ENCODE measurements at places on chromosomes 16 and 17.
A peak's percentile ranks its signal among the peaks of the same experiment; 100 is the strongest.

DNA sequence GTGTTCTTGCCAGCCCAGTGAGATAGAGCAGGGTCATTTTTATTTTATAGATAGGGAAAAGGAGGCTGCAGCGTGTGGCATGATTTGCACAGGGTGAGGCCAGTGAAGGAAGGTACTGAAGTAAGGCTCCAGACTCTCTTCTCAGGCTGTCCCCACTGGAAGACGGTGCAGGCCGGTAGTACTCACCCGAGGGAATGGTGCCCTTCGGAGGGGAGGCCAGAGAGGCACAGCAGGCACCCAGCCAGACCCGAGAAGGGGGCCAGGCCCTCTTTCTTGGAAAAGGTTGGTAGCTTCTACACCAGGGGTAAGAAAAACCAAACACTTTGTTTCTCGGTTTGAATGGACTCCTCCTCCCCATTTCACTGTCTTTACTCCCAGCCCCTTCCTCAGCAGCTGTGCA lies 288 bp downstream of the ANKRD40CL start:
- no peak for DNase-seq

DNA sequence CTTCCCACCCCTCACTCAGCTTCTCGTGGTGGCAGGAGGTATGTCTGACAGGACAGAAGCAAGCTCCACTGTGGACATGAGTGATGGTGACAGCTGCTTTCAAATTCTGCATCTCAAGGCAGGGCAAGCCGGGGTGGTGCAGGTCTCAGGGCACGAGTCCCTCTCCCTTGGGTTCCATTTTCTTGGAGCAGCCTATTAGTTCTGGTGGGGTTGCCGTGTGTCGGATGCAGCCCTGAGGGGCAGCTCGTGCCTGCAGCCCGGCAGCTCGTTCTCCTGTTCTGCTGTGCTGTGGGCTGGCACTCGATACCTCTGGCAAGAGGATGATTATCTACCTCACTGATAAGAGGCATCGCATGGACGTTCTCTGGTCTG lies 16.5 kb upstream of the CLEC18C start:
- DNase-seq = no peak

- no peak for DNase-seq
Observed at GRCh38 chr16:878072-878784, 77.7 kb upstream of the GNG13 start.

- no peak for DNase-seq
Observed at GRCh38 chr16:30720694-30721093, 21.7 kb downstream of the SRCAP start.

DNA sequence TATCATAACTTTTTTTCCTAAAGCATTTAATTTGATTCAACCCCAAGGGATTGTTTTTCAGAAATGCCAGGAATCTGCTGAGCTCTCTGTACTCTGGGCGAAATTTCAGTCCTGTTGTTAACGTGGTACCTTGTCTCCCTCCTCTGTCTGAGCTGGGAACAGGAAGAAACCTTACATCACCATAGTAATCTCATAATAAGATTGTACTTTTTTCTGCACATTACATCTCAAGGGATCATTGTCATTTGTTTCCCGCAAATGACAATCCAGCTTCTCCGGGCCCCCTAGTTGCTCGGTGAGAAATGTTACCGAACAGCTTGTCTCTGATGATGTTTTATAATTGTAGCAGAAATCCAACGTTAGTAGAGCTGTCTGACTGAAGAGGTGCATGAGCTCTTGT lies 152.7 kb upstream of the ERCC4 start:
- no peak for DNase-seq

- no peak for DNase-seq
Observed at GRCh38 chr16:77295896-77296295, 96.7 kb downstream of the SYCE1L start.

- DNase-seq = no peak
Observed at GRCh38 chr17:50972577-50972976, 106.4 kb upstream of the TOB1 start.

GRCh38 chr17:57357392-57357784 lies 101.1 kb downstream of the MSI2 start:
- DNase-seq = no peak

DNA sequence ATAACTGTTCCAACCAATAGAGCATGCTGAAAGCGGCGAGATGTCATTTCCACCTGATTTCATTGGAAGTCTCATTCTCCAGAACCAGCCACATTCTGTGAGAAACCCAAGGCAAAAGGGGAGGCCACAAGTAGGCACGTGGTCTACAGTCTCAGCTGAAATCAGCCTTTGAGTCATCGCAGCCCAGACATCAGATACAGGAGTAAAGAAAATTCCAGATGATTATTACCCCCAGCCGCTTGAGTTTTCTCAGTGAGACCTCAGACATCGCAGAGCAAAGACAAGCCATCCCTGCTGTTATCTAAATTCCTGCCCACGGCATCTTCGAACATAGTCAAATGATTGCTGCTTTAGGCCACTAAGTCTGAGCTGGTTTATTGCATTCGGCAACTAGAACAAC lies 23.1 kb downstream of the STAT3 start:
- DNase-seq = peak; percentile 57

DNA sequence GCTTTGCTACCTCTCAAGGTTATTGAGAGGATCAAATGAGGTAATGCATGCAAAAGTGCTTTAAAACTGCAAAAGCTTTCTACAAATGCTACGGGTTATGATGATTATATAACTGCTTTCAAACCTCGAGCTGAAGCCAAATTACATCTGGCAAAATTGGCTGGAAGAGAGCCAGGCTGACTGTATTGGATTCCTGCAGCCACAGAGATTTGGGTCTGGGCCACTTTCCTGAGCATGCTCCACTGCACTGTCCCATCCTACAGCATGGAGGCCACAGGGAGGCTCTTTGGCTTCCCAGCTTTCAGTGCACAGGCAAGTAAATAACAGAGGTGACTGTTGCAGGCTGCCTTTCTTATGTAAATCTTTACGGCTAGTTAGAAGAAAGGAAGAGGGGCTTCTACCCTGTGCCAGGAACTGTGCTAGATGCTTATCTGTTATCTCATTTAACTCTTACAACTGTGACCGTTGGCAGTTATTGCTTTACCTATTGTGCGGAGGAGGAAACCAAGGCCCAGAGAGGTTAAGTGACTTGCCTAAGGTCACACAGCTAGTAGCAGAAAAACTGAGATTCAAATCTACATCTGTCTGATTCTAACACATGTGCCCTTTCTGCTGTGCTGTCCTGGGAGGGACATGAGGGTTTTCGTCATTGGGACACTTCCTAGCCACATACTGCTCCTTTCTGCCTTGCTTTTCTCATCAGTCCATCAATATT lies 121.8 kb downstream of the SPACA3 start:
- DNase-seq = no peak

GRCh38 chr16:8846401-8846932 lies 22.3 kb downstream of the CARHSP1 start:
- no peak for DNase-seq

DNA sequence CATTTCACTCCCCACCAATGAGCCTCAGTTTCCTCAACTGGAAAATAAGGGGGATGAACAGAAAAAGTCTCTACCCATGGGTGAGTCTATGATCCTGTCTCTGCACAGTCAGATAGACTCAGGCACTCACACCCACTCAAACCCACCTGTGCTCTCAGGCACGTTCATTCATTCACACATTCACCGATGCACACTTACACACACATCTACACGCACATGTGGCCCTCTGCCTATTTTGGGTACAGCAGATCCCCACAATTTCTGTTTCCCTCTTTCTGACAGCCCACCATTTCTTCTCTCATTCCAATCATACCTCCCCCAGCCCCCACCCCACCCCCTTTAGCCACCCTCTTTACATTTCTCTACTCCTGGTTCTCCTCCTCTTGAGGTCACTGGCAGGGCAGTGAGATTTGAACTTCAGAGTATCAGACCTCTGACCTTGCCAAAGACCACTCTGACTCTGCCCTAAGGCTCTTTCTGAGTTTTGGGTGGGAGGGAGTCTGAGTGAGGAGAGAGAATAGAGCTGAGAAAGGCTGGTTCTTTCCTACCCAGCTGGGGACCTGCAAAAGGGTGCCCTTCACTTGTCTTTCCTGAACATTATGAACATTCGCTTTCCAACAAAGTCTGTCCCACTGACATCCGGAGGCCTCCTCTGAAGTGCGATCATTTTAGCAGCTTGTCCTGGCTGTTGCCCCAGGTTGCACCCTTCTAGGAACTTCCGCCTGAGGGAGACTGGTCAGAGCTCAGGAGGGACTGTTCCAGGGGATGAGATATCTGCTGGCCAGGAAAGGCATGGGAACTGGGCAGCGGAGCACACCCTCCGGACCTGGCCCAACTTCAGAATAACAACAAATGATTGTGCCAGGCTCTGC lies 10.1 kb upstream of the COL1A1 start:
- no peak for DNase-seq

DNA sequence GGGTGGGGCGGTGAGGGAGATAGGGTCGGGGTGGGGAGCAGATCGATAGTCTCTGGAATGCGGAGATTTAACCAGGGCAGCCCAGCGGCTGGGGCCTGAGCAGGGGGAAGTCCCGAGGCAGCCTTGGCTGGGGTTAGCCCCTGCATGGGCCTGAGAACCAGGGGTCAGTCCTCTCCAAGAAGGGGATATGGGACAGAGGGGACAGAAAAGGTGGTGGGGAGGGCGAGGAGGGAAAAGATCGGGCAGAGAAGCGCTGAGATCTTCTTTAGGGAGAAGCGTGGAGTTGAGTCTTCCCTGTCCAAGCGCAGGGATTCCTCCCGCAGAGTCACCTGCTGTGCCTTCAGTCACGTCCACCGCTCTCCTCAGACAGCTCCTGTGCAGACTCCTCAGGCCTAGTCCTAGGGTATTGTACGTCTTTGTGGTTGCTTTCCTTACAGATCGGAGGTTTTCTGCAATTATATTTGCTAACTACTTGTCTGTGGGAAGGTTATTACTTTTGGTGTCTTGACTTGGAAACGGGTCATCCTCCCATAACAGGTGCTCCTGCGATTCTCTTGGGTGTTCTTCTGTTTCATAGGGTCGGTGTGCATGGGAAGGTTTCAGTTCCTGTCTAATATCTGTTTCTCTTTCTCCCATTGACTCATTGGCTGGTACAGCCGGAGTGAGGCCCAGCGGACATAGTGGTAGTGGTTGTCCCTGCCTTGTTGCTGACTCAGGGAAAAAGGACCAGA lies 952 bp downstream of the CD300A start:
- DNase-seq = no peak

GRCh38 chr17:13484020-13484419 lies 117.7 kb downstream of the HS3ST3A1 start:
- no peak for DNase-seq

DNA sequence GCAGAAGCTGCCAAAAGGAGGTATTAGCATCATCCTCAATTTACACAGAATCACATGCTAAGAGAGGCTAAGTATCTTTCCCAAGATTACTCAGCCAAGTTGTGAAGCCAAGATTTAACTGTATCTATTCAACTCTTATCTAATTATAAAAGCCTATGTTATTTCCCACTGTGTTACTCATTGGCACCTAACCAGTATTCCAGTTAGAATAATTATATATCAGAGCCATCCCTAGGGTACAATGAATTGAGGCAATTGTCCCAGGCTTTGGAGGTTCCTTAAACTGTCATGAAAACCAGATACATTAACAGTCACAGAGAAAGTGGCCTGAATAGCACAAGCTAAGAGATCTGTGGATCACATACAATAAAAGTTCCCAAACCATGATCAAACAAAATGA lies 10.9 kb upstream of the AMFR start:
- DNase-seq = no peak

- no peak for DNase-seq
Observed at GRCh38 chr17:50375858-50376538, 3.0 kb downstream of the EME1 start.

GRCh38 chr17:83161298-83162034 lies 82.1 kb downstream of the METRNL start:
- no peak for DNase-seq

DNA sequence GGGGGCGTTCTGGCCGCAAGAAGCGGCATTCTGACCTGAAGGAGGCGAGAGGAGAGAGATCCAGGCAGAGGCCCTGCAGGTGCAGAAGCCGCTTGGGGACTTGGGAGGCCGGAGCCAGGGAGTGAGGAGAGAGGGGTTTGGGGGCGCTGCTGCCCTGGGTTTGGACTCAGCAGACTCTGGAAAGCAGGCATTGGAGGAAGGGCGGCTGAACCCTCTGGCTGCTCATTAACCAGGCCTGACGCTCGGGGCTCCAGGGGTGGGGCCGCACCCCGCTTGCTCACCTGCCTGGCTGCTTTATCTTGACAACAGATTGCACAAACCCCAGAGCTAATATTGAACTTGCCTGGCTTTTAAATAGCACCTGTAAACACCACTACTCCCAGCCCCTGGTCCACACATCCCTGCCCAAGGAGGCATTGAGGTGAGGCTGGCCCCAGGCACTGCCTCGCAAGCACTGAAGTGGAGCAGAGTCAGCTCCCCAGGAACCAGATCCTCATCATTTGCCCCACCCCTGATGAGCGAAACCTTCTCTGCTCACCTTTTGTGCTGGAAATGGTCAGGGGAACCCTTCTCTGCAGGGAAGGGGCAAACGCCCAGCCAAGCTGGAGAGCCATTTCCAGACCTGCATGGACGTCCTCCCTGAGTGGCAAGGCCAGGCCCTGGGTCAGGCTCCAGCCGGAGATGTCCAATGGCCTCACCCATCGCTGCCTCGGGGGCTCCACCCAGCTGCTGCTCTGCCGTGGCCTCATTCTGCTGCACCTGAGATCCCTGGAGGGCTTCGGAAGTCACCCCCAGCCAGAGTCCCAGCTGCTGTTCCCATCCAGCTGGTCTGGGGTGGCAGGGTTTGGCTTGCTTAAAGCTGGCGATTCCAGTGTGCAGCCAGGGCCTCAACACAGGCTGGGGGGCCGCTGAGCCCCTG lies 190.2 kb upstream of the GSE1 start:
- DNase-seq = no peak

DNA sequence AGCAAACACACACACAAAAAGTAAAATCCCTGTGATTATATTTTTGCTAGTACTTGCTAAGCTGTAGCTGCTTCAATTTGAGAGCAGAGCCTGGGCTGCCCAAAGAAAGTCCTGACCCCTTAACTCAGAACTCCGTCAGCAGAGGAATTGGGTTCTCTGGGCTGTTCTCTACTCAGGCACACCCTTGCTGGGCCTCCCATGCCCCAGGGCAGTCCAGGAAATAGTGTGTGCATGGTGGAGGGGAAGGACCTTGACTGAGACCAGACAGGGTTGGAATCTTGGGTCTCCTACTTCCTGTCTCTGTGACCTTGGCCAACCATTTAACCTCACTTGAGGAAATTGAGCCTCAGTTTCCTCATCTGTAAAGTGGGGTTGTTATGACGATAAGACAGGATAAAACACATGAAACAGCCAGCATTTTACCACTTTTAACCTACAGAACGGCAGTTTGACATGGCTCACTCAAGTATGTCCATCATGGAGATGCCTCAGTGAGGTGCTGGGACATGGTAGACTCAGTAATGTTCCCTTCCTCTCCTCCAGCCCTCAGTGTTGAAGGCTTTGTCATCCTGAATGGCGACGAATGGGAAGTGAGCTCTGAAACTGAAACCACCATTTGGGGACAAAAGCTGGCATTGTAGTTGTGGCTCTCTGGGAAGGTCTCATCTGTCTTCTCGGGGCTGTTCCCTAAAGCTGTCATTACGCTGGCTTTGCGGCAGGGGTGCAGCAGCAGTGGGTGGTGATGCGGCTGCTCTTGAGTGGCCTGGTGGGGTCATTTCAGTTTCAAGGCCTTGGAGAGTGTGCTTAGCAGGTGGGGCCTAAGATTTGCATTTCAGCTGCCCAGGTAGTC lies 74.9 kb downstream of the CMIP start:
- no peak for DNase-seq

GRCh38 chr17:74547736-74548135 lies 1.8 kb upstream of the CD300C start:
- no peak for DNase-seq

GRCh38 chr17:39573447-39574298 lies 34.0 kb downstream of the NEUROD2 start:
- DNase-seq = no peak

GRCh38 chr17:67594115-67594880 lies 123.4 kb upstream of the NOL11 start:
- DNase-seq = no peak

All from smooth muscle cell of the brain vasculature (primary cell).